ENCODE measurements at places on chromosomes 12 and 14.

- peaks cover 10% of the 10 kb centered on the region for H3K27me3 ChIP-seq
- H3K36me3 ChIP-seq: no peaks in the 10 kb centered on the region
- no peak overlapping the region for H3K27ac ChIP-seq
- peaks cover 18% of the 10 kb centered on the region for H3K4me1 ChIP-seq
Measured at GRCh38 chr12:41557344-41557743, 369.2 kb downstream of the PDZRN4 start.

DNA sequence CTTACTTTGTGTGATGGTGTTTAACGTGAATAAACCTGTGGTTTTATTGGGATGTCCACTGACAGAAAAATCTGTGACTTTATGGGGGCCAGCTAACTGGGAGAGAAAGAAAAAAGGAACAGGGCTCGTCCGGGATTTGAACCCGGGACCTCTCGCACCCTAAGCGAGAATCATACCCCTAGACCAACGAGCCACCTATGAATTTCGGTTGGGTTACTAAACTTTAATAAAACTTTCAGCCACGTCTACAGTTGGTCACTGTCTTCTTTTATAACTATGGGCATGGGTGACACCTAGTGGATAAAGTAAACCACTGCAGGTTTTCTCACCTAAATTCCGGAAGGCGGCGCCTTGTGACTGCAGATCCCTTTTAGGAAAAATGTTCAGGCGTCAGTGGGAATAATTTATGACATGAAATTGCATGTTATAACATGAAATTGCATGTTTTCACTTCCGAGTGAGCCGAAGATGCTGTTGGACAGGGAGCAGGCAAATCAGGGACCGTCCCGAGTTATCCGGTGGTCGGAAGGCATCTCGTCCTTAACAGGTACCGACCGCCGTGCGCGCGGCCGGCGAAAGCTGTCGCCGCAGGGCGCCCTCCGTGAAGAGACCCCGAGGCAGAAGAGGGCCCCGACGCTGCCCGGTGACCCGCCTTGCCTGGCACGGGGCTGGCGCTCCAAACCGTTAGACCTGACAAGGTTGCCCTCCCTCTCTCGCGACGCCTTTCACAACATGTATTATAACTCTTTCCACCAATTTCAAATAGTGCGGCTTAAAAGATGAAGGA, 18.2 kb upstream of the RNASE12 start:
- peaks cover 2% of the 10 kb centered on the region for H3K27me3 ChIP-seq
- H3K4me1 ChIP-seq: peaks cover under 1% of the 10 kb centered on the region
- DNase-seq: no peak
- no peak overlapping the region for H3K27ac ChIP-seq
- no peaks in the 10 kb centered on the region for H3K36me3 ChIP-seq

- no peak overlapping the region for H3K27ac ChIP-seq
- peak overlapping the region; percentile 64 for H3K4me3 ChIP-seq
- no peaks in the 10 kb centered on the region for H3K27me3 ChIP-seq
- H3K36me3 ChIP-seq: peaks cover 19% of the 10 kb centered on the region
- DNase-seq: no peak
Measured at GRCh38 chr12:95220726-95221125, 3.1 kb downstream of the VEZT start.

DNA sequence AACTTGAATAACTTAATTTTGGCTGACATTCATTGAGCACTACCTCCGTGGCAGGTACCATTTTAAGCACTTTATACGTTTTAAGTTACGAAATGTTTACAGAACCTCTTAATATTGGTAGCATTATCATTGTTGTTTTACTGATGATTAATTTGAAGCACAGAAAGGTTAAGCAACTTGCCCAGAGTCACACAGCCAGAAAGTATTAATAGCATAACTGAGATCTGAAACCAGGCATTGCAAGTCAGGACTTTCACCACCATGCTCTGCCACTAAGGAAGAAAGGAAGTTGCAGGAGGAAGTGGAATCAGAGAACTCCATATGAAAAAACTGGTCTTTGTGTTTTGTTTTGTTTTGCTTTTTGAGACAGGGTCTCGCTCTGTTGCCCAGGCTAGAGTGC, 28.2 kb upstream of the BCAT1 start:
- H3K4me1 ChIP-seq: peaks cover 5% of the 10 kb centered on the region
- peaks cover 3% of the 10 kb centered on the region for H3K36me3 ChIP-seq
- no peak overlapping the region for H3K27ac ChIP-seq
- no peaks in the 10 kb centered on the region for H3K27me3 ChIP-seq
- no peak for DNase-seq

Measured in type B pancreatic cell (in vitro differentiated cells).